ENCODE measurements at places on chromosomes 6 and 20.

DNA sequence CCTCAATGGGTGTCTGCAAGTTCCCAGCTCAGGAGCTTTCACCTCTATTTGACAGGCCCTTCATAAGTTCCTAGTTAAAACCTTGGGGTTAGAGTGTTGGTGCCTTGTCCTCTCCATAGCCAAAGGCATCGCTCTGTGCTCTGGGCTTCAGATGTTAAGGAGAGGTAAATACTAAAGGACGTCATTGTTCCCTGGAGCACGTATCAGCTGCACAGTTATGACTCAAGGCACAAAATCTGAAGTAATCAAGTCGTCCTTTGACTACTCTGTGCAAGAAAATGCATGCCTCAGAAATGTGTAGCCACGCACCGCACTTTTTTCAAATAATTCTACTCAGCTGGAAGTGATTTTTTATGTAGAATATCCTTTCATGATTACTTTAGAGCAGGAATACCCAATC, 240.8 kb upstream of the QKI start:
- no peak for DNase-seq

- no peak for DNase-seq
Observed at GRCh38 chr6:41098366-41098765, 25.6 kb downstream of the NFYA start.

GRCh38 chr20:3863317-3863716, 16.7 kb downstream of the MAVS start:
- no peak for DNase-seq

DNA sequence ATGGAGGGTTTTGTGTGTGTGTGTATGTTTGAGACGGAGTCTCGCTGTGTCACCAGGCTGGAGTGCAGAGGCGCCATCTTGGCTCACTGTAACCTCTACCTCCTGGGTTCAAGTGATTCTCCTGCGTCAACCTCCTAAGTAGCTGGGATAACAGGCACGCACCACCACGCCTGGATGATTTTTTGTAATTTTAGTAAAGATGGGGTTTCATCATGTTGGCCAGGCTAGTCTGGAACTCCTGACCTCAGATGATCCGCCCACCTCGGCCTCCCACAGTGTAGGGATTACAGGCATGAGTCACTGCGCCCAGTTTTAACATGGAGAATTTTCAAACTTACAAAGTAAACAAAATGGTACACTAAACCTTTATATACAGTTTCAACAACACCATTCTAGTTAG, 22.8 kb downstream of the AMD1 start:
- DNase-seq = no peak

GRCh38 chr6:51619042-51619799, 468.2 kb downstream of the PKHD1 start:
- no peak for DNase-seq

GRCh38 chr6:154487367-154488247, 22.9 kb downstream of the CNKSR3 start:
- peak; percentile 59 for DNase-seq

DNA sequence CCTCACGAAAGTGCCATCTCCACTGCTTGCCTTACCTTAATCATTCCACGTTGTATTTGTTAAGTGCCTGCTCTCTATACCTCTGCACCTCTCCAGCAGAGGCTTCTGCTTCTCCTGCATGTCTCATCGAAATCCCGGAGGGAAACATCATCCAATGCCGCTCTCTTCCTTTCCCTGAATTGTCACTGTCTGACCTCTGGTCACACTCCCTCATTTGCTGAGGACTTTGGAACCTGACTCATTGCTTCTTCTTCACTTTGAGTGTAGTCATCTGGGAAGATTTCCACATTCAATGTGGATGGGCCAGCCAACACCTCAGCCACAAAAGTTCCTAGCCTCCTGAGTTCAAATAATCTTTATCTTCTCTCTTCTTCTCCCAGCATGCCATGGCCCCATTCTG, 78.9 kb upstream of the BEND6 start:
- no peak for DNase-seq

GRCh38 chr20:42123981-42124473, 505.9 kb upstream of the CHD6 start:
- no peak for DNase-seq

- DNase-seq = no peak
Observed at GRCh38 chr6:53240139-53240538, 91.5 kb upstream of the GCM1 start.

DNA sequence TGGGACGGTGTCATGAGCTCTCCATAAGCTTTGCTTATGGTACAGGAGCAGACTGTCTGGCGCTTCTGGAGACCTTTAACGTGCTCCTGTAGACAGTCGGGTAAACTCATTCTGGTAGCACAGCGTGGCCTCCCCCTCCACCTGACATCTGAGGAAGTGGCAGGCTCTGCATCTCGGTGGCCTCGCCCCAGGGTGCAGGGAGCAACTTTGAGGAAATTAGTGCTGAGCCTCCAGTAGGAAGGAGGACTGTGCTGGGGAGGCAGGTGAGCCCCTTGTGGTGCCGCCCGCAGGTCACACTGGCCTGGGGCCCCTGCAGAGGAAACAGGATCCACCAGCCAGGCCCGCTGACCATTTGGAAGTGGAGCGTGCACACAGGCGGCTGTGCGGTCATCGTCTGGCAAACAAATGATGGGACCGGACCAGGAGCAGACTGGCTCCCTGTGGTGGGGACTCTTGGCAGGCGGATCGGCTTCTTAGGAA, 57.9 kb downstream of the SYNJ2 start:
- peak; percentile 34 for DNase-seq

GRCh38 chr6:146190581-146190980, 161.7 kb downstream of the GRM1 start:
- DNase-seq = no peak

DNA sequence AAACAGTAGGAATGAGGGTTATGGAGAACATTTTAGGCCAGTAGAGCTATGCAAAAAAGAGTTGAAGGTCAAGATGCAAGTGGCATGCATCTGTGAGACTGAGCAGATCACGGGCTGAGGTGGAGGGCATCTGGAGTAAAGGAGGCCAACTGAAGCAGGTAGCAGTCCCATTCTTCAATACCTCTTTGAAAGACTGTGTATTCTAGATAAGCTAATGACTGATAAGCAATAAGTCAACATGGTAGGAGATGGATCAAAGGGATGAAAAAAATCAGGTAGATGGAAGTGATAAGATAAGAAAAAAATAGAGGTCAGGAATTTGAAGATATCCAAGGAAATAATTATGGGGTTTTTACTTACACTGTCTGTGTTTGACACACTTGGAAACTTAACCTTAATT, 55.6 kb downstream of the ARMC2 start:
- peak; percentile 83 for DNase-seq

DNA sequence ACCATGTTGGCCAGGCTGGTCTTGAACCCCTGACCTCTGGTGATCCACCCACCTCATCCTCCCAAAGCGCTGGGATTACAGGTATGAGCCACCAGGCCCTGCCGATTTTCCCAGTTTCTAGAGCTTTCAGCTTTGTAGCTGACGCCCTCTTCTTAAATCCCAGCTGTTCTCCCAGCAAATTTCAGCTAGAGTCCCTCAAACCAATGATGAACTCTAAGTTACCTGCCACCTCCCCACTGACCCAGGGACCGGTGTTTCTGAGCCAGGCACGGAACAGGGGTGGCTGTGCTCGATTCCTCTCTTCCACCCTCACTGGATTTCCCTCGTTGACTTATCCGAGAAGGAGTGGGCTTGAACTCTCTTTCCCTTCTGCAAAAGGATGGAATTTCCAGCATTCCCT, 39.1 kb downstream of the SUN5 start:
- no peak for DNase-seq

DNA sequence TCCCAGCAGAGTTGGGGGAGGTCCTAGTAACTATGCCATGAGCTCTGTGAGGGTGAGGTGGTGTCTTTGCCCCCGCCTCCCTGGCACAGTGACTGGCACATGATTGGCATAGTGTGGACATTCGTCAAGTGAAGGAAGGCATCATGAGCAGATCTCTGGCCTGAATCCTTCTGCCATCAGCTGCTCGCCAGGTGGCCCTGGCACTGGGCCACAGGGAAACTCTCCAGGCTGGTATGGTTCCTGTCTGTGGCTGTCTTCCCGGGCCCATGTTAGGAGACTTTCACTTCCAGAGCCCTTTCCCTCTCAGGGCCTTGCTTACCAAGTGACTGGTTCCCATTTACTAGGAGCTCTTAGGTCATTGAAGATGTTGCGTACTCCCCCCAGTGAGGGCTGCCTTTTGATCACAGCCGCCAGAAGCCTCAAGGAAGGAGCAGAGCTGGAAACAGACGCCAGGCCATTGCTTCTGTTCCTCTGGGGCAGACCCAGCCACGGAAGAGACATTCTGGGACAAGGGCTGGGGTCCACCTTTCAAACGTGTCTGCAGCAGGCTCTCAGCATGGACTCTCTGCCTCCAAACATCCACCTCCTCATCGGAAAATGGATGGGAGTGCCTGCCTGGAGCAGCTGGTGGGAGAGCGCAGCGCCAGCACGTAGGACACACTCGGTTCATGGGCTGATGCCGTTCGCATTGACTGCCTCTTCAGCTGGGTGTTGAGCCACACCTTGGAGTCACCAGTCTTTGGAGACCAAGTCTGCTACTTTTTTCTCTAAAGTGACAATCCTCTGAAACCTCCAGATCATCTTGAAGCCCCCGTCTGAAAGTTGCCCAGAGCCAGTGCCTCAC, 67.2 kb downstream of the PTPN1 start:
- no peak for DNase-seq

DNA sequence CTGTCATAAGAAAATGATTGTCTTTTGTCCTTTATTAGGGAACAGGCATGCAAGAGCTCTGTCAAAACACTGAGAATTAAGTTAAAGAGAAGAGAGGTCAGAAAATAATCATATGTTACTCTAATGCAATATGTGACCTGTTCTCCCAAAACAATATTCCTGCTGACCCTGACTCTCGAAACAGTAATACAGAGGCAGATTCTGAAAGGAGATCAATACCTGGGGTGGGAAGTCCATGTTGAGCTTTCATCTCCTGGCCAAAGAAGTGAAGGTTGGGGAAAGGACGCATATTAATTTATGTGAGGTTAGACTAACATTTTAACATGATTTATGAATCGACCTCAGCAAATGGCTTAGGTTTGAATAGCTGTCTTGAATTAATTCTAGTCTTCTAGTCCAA, 243.0 kb downstream of the PTPRK start:
- no peak for DNase-seq

- DNase-seq = no peak
Observed at GRCh38 chr6:14271789-14272736, 154.5 kb downstream of the CD83 start.

- DNase-seq = peak; percentile 12
Observed at GRCh38 chr20:15204234-15204633, 866.8 kb upstream of the FLRT3 start.

DNA sequence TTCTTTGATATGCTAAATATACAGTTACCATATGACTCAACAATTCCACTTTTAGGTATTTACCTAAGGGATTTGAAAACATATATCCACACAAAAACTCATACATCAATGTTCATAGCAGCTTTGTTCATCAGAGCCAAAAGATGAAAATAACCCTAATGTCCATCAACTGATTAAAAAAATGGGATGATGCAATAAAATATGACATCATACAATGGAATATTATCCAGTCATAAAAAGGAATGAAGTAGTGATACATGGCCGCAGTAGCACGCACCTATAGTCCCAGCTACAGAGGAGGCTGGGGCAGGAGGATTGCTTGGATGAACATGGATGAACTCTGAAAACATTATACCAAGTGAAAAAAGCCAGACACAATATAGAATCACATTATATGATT, 101.4 kb upstream of the SIRPA start:
- DNase-seq = no peak

- DNase-seq = no peak
Observed at GRCh38 chr20:54585217-54585616, 109.8 kb downstream of the DOK5 start.

DNA sequence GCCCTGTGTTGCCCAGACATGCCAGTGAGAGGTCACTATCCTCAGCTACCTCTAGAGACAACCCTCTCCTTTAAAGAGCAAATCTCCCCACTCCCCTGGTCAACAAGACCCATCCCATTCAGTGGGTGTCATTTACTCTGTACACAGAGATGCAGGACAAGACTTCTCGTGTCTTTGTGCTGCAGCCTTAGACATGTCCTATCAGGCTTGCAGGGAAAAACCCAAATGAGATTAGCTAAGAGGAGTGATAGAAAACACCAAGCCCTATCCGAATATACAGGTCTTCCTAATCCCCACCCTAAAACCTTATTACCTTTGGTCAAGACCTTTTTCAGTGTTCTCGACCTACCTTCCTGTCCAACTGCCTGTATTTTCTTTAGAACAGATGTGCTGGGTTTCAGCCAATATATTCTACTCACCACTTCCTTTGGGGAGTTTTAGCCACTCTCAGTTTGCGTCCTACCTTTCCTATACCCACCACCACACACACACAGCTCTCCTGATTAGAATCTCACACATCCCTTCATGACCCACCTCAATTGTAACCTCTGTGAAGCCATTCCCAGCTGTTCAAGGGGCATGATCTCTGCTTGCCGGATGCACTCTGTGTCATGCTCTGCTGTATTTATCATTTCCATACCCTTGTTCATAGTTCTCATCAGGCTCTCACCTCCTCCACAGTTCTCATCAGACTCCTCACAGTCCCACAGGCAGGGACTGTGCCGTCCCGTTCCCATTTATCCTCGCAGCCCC, 39.7 kb downstream of the TRAM2 start:
- no peak for DNase-seq

GRCh38 chr20:57664476-57664875, 44.2 kb upstream of the ZBP1 start:
- no peak for DNase-seq

GRCh38 chr20:1061484-1062221, 56.7 kb upstream of the PSMF1 start:
- no peak for DNase-seq

DNA sequence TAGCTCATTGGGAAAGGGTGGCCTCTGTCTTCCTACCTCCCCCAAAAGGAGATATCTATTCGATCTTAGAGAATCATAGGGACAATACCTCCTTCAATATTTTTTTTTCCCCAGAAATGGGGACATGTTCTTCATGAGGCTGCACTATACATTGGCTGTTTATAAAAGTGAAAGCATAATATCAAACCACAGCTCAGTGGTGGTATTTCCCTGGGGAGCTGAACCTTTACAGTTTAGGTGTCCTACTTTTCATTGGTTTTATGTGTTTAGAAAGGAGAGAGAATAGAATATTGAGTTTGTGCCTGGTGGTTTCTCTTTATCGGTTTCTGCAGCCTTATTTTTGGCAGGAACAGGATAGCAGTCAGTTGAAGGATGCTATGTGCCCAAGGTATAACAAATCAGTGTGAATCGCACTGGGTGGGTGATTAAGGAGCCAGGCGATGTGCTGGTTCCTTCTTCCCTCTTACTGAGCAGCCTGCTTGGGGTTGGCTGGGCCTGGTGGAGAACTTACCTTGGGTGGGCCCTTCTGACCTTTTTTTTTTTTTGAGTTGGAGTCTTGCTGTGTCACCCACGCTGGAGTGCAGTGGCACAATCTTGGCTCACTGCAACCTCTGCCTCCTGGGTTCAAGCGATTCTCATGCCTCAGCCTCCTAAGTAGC, 25.2 kb downstream of the UST start:
- no peak for DNase-seq

All from NCI-H146 (cell line).